ENCODE measurements at places on chromosomes 1 and 21.

DNA sequence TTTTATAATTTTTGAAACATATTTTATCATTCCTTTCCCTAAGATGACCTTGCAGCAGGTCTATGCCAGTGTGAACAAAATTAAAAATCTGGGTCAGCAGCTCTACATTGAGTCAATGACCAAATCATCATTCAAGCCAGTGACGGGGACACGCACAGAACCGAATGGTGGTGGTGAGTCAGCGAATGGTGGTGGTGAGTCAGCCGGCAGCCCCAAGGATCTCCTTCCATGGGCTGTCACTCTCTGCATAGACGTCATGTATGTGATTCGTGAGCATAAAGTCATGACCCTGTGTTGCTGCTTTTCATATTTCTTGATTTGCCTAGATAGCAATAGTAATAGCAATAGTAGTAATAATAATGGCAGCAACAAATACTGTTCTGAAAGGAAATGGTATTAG lies 26.3 kb downstream of the PER3 start:
- peak; percentile 8 for DNase-seq

DNA sequence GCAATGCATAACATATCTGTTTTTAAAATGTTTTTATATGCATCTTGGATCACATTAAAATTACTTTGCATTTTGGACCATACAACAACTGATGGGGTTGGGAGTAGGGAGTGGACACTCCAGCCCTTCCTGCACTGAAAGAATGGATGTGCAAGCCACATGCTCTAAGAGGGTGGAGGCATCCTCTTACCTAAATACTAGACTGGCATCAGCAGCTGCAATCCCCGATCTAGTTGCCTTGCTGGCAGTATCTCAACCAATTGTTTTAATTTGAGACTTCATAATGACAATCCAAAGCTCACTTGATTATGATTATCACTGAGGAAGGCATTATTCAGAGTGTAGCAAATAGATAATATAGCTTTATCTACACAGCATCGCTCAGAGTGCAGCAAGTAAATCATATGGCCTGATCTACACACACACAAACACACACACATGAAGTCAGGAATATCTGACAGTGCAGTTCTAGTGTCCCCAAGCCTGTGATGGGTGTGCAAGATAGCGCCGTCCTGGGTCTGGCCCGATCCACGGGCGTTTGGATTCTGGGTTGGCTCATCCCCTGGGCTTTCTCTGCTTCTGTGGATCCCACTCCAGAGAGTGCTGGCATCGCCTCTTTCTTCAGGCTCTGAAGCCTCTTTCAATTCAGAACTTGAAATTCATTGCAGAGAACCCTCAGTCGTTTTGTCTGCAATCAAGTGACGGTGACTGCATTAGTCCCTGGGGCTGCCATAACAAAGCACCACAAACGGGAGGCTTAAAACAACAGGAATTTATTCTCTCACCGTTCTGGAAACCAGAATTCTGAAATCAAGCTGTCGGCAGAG lies 181.3 kb downstream of the ETS2 start:
- no peak for DNase-seq

- no peak for DNase-seq
Observed at GRCh38 chr1:198623752-198624647, 14.8 kb upstream of the PTPRC start.

DNA sequence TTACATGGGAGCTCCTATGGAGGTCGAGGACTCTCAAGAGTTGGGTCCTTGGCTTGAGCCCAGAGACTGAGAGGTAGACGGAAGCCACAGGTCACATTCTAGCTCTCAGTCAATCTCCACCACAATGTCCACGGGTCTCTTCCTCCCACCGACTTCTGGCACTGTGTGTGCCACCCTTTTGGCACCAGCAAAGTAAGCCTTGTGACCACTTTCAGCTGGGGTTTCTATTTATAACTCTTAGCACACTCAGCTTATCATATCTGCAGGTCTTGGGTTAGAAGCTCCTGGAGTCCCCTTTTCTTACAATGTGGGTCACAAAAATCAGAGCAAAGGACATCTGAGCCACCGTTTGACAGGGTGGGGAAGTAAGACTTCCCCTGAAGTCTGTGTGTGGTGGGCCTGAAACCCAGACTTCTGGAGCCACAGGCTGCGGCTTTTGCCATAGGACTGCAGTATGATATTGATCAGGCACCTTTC lies 28.3 kb downstream of the NCMAP start:
- DNase-seq, result no peak

- DNase-seq, result no peak
Observed at GRCh38 chr21:28823429-28823828, 169.2 kb downstream of the LTN1 start.

Data from stimulated activated CD8-positive, alpha-beta memory T cell treated with anti-CD3 and anti-CD28 coated beads, Interleukin-2, amount 100 ng/mL, for 48 hours (primary cell).